ENCODE measurements at places on chromosomes 13 and 19.

DNA sequence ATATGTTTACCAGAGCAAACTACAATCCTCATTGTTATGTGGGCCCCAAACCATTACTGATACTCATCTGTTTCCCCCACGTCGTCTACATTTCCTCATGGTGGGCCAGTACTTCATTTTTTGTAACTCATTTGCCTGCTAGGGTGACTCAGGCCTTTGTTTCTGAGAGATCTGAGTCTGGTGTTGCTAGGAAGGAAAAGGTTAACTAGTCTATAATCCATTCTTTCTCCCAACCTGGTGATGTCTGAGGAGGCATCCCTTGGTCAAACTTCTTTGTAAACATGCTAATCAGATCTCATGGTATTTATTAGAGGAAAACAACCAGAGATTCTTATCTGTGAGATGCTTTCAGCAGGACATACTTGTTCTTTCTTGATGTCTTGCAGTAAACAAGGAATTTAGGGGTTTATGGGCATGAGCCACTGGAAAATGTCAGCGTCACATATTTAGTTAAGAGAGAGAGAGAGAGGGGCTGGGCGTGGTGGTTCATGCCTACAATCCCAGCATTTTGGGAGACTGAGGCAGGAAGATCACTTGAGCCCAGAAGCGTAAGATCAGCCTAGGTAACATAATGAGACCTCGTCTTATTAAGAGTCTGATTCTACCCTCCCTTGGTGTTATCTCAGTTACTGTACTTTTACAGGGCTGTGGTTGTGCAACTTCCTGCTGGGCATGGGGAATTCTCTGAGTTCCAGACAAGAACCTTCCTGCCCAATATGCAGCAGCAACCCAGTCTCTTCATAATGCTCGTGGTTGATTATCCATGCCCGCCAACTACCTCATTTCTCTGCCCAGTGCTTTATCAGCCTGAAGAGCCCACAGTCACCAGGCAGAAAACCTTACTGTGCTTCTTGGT lies 9.7 kb upstream of the DPRX start:
- no peak for DNase-seq

GRCh38 chr19:2791876-2792275 lies 6.6 kb downstream of the THOP1 start:
- no peak for DNase-seq

GRCh38 chr13:97243915-97244781 lies 22.0 kb downstream of the MBNL2 start:
- no peak for DNase-seq

DNA sequence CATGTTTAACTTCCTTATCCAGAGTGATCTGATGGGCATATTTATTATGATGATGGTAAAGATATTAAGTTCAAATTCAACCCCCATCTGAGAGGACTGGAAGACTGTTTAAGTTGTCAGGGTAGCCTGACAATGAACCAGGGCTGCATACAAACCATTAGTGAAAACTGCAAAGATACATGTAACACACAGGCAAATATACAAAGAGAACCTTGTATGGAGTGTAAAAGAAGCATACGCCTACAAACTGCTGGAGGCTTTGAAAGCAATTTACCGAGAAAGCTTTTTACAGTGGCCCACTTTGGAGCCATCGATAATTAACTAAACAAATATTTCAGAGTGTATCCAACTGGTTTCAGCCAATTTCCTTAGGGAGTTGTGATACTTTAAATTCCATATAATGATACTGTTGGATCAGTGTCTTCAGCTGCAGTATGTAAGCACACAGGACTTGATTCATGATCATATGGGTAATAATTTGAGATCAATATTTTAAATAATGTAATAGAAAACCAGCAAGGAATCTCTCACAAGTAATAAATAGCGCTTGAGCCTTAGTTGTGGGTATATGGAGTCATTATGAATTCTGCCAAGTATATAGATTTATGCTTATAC lies 231.5 kb upstream of the SPRY2 start:
- no peak for DNase-seq

GRCh38 chr13:55230570-55230908 lies 1910.2 kb upstream of the PRR20A start:
- DNase-seq = no peak
